ENCODE measurements at places on chromosomes 11 and 22. TPM values are rescaled to one million over a fixed set of nuclear protein-coding genes. Genes with fewer than 3 reads are reported as not detected.

- DNase-seq: no peak
Observed at GRCh38 chr11:2995893-2996554, 3.9 kb upstream of the NAP1L4 start.

- DNase-seq: peak; percentile 25
Observed at GRCh38 chr22:32723643-32724042, 77.9 kb upstream of the TIMP3 start.

GRCh38 chr11:119091178-119091577 is 6.5 kb downstream of the HMBS start:
- DNase-seq: no peak

The BDNF gene
- total RNA-seq: not detected

The DUSP8 gene
- 5.8 TPM for total RNA-seq

The KLHDC7B gene
- total RNA-seq: 7.0 TPM

DNA sequence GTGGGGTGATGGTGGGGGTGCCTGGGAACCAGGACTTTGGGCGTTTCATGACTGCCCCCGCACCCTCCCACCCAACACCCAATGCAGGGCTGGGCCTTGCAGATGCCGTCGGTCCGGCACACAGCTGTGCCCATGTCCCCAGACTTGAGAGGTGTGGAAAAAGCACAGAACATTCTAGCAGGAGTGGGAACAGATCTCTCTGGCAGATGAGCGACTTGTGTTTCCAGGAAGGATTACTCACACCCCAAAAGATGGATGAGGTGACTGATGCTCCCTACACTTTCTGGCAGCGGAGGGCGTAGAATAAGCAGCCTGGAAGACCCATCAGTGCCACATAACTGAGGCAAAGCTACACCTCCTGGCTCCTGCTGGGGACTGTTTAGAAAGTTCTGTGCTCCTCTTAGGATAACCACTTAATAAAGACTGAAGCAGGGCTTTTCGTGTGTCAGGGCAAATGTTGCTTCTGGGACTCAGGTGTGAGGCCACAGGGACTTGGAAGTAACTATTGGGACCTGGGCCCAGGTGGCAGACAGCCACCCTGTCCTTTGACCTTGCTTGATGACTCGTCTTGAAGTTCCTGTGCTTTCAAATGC is 24.2 kb downstream of the FBLN1 start:
- no peak for DNase-seq

DNA sequence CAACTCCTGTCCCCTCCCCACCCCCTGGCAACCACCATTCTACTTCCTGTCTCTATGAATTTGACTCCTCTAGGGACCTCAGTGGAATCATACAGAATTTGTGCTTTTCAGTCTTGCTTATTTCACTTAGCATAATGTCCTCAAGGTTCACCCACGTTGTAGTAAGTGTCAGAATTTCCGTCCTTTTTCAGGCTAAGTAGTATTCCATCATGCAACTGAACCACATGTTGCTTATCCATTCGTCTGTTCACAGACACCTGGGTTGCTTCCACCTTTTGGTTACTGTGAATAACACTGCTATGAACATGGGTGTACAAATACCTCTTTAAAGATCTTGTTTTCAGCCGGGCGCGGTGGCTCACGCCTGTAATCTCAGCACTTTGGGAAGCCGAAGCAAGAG is 16.5 kb downstream of the CELSR1 start:
- DNase-seq: no peak

The TPBGL gene
- 0.22 TPM for total RNA-seq

Measured in CD4-positive, alpha-beta memory T cell (primary cell).